Midbrain (tissue), 1 donor: ENCODE measurements at places on chromosomes 1 and 21.
A peak's percentile ranks its signal among the peaks of the same experiment; 100 is the strongest.

DNA sequence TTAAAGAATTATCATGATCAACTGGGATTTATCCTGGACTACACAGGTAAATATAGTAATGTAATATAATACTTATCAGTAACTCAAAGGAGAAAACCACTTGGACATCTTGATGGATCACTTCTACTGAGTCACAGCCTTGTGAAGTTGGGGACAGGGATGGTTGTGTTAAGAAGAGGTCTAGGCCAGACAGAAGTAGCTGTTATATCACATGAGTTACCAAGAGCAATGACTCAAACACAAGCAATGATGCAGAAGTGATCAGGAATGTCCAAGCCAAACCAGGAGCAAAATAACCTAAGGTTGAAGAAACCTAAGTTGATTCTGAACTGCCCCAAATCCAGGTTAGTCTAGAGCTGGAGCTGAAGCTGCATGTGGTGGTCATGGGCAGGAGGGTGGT is 424.5 kb upstream of the DAB1 start:
- no peak for DNase-seq

- DNase-seq: no peak
These were observed 22.2 kb upstream of the DPT start for GRCh38 chr1:168751195-168751650.

- peak; percentile 62 for DNase-seq
These were observed 8.0 kb upstream of the RLF start for GRCh38 chr1:40153073-40153770.

DNA sequence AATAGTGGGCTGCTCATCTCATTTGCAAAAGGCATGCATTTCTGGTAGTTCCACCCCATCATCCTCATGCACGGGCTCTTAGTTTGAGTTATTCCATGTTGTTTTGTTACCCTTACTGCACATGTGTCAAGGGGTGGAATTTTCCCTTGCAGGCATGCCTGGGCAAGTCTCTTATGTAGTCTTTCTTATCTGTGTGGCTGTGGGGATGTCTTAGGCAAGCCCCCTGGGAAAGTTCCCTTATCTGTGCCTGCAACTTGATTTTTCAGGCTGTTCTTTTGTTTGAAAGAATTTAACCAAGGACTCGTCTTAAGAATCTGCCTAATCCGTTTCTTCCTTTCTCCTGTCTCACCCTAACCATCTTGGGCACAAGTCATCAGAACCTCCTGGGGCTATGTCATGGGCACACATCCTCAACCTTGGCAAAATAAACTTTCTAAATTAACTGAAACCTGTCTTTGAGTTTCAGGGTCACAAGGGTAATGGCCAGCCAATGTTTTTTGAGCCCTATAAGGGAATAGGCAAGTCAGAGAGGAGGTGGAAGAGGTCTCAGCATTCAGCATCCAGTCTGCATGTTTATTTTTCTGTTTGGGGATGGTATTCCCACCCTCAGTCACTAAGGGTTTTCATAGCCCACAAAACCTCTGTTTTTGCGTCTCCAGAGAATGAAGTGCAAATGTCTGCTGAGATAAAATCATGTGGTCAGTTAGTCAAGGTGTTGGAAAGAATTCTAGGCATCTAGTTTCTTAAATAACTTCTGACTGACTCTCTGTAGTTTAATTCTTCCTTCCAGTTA is 579.7 kb downstream of the PLA2G4A start:
- no peak for DNase-seq

DNA sequence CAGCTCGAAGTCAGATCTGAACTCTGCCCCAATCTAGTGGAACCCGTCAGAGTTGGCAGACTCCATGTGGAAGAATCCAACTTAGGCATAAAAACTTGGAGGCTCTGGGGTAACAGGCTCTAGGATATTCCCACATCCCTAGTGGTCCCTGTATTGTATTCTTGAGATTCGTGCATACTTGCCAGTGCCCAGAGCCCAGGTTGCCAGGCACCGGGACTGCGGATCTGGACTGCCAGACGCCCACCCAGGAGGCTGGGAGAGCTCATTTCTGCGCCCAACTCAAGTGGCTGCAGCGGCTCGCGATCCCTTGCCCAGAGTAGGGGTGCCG is 1.1 kb downstream of the GRIK1 start:
- DNase-seq: no peak

DNA sequence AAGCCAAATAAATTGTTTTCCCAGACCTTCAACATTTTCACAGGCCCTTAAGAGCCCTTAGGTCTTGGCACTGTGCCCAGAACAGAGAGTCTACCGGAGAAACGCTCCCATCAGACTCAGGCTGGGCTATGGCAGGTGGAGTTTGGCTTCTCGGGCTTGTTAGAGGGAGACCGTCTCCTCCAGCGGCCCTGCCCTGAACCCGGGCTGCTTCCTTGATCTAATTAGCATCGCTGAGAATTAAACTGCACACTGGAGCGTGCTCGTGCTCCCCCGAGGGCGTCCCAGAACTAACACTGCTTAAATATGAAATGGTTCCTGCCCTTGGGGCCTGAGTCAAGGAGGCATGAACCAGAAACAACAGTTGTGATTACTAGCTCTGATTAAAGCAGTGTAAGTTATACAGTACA is 634.4 kb downstream of the MATN1 start:
- DNase-seq: no peak

DNA sequence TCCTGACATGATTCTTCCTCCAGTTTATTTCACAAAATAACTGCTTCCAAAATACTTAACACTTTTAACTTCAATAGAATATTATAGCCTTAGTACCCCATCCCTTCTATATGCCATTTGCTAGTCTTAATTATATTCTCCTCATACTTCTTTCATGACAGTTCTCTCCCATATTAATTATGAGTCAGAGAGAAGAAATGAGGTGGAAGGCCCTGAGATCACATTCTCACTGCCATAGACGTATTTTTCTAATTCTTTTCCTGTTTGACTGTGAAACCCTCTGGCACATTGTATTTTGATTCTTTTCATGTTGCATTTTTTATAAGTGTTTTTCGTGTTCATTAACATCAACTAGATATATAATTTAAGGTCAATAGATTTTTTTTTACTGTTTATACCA is 88.4 kb downstream of the GTF2B start:
- DNase-seq: no peak

GRCh38 chr21:41612674-41613532 is 104.9 kb upstream of the TMPRSS2 start:
- peak; percentile 63 for DNase-seq

DNA sequence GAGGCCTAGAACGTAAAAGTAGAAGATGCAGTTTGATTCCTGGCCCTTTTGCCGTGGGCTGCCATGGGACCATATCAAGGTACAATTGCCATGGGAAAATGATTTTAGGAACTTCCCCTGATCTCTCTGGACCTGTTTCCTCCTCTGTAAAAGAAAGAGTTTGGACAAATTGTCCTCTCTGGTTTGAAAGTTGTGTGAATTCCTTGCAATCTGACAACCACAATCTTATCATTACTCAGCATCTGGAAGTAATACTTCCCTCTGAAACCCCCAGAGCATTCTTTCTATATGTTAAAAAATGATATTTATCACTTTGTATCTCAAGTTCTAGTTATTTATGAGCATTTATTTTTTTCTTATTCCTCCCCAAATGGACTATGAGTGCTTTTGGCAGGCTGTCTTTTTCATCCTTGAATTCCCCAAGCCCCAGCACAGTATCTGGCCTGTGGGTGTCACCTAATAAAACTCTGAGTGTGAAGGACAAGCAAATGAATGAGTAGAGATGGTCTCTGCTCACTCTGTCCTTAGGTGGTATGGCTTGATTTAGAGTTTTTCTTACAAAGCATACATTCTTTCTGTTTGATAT is 181.1 kb downstream of the DYRK1A start:
- no peak for DNase-seq

DNA sequence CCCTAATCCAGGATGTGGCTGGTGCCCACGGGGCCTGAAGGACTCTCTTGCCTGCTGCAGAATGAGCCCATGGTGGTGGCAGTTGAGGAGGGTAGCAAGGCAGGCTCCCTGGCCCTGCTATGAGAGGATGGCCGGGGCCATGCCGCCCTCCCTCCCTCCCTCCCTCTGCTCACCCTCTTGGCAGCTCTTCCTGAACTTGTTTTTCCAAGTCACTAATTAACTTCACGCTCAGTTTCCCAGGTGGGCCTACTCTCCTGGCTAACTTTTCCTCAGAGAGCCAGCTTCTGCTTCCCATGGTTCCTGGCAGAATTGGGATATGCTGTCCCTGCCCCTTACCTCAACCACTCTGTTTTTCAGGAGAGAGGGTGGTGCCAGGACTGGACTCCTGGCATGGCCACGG is 10.2 kb downstream of the KCNC4 start:
- DNase-seq: no peak

- no peak for DNase-seq
These were observed 111.9 kb downstream of the OMA1 start for GRCh38 chr1:58434607-58435006.

GRCh38 chr21:17066006-17066405 is 446.8 kb upstream of the CXADR start:
- no peak for DNase-seq

DNA sequence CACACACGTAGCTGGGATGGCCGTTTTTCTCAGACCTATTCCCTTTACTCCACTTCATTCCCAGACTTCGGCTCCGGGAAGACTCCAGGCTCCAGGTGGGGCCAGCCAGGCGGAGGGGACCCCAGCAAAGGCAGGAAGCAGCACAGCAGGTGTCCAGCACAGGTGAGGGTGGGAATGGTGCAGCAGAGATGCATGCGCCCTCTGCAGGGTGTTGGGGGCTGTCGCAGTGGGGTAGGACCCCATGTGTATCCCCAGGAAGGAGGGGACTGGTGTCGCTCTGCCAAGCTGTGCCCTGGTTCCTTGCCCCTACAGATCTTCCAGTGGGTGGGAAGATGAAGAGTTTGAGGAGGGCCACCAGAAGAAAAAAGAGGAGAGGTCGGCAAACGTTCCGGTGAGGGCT is 5.3 kb downstream of the TTC24 start:
- DNase-seq: no peak

DNA sequence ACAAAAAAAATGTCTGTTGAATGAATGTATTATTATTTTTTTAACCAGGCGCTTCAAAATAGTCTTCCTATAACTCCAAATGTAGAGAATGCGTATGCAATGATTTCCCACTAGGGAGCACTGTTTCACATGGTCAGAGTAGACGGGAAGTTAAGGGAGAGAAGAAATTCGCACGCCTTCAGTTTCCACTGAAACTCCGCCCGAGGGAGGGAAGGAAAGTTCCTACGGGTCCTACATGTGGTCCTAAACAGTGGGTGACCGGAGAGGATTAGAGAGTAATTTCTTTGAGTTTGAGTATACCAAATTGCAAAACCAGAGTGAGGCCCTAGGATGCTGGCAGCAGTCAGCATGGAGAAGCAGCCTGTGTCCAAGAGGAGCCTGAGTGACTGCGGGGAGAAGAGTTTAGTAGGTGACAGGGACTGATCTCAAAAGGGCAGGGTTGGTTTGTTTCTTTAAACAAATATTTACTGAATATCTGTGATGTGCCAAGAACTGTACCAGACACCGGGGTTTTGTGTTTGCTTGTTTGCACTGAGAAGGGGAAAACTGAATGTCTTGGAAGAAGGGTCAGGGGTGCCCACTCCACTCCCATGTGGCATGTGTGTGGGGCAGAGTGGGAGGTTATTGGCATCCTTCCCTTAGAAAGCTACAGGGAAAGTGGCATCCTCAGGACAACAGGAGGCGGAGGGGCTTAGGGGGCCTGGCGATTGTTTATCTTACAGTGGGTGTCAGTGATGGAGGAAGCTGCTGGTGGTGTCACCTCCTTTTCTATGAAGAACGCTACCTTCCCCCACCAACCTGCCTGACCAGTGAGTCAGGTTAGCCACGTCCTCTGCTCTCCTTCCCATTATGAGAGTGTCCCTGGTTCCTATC is 22.8 kb downstream of the RNU5D-1 start:
- DNase-seq: peak; percentile 39

GRCh38 chr1:60088620-60089155 is 15.1 kb upstream of the C1orf87 start:
- DNase-seq: no peak

DNA sequence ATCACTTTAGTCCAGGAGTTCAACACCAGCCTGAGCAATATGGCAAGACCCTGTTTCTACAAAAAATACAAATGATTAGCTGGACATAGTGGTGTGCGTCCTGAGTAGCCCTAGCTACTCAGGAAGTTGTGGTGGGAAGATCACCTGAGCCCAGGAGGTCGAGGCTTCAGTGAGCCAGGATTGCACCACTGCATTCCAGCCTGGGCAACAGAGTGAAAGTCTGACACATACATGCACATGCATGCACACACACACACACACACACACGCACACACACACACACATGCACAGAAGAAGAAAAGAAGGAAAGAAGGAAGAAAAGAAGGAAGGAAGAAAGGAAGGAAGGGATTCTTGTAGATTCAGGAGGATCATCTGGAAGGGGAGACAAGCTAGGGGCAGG is 104.4 kb upstream of the USP25 start:
- DNase-seq: no peak

DNA sequence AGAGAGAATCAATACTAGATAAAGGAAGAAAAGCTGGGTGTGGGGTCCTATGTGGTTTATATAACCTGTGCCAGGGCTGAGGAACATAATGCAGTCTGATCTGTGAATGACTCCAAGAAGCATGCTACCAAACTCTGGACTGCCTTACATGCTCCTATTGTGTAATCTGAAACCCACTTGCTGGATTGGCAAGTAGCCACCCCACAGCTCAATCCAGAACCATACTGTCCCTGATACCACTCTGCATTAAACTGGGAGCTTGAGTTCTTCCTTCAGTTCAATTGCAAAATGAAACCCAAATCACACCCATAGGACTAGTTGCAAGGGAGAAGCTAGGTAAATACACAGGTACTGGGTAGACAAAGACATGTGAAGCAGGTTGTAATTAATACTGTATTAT is 115.4 kb upstream of the NEGR1 start:
- DNase-seq: no peak

DNA sequence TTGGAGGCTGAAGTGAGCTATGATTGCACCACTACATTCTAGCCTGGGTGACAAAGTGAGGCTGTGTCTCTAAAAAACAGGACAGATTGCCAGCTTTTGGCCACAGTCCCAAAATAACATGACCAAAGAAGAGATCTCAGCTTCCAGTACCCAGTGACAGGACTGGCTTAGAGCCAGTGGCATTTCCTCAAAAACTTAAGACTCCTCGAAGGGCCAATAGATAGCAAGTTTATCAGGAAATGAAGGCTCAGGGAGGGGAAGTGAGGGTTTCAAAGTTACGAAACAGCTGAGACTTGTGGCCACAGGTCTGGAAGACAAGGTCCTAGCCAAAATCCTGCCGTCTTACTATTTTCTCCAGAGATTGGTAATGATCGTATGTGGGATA is 6.3 kb upstream of the TMEM39B start:
- peak; percentile 47 for DNase-seq

DNA sequence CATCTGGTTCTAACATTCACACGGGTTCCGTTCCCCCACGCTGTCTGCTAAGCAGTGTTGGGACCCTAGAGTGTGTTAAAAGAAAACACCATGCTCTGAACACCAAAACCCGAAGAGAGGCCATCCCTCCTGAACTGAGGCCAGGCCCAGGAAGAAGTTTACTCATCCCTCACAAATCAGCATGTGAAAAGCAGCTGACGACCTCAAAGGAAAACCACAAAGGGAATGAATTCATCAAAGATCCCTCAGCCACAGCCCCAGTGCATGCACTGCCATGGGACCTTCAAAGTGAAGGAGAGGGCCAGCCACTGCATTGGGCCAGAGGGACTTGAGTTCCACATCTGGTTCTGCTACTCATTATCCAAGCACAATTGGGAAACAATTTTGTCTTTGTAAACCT is 7.0 kb upstream of the PSEN2 start:
- DNase-seq: no peak
